ENCODE measurements at places on chromosomes 7 and 10.

DNA sequence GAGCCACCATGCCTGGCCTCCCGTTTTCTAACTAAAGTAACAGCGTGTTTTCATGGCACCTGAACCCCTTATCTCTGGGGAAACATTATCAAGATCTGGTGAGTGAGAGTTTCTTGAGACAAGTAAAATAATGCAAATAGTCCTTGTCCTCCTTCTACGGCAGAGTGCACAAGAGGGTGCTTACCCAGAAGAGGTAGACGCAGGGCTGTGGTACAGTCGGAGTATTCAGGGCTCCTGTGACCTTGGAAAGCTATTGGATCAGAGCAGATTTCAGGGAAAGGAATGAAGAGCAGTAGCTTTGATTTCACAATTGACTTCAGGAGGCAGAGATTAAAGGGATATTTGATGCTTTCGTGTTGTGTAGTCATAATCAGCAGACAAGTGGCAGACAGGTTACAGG is 269.1 kb downstream of the ZNF248 start:
- DNase-seq, result no peak

- DNase-seq, result no peak
These were observed 124.1 kb downstream of the SMURF1 start for GRCh38 chr7:99019523-99020412.

DNA sequence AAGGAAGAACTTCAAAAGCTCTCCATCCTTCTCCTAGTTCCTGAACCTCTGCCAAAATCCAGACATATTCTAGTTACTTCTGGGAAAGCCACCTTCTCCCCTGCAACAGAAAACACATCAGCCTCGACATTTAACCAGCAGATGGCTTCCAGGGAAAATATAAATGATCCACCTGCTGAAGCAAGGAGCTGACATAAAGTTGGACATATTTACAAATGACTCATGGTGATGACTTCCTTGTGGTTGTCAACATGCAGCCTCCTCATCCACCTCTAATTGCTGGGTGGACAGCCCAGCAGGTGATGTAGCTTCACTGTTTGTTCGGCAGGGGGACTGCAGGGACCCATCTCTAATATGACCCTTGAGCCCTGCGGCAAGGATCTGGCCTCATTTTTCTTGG is 266.0 kb downstream of the C7orf25 start:
- DNase-seq, result peak; percentile 35

GRCh38 chr10:17348011-17348500 is 106.3 kb downstream of the ST8SIA6 start:
- DNase-seq, result no peak

GRCh38 chr10:77410523-77410922 is 227.1 kb downstream of the KCNMA1 start:
- DNase-seq, result no peak

DNA sequence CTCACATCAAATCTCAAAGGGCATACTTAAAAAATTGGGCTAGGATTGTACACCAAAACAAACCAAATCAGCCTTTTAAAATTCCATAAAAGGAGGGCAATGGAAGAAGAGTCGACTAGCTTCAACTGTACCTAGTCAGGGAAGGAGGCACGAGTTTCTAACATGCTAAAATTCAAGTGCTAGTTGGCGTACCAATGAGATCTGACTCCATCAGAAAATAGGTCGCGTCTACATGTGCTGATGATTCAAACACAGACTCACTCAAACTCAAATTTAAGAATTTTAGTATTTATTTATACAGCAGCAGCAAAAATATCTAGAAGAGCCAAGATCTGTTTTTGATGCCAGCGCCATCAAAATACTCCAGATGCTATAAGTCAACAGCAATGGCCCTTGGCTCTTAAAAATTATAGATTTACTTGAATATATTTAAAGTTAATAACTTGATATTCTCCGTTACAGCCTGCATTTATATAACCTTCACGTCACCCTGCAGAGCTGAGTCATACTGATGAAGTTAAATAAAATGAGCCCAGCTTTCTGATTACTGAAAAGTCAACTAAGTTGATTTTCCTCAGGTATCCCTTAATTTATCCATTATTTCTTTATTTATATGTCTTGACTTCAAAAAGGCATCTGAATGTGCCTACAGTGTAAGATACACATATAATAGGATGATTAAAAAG is 302.1 kb upstream of the IMMP2L start:
- no peak for DNase-seq

- no peak for DNase-seq
These were observed 139.9 kb upstream of the ADCY1 start for GRCh38 chr7:45434167-45434784.

DNA sequence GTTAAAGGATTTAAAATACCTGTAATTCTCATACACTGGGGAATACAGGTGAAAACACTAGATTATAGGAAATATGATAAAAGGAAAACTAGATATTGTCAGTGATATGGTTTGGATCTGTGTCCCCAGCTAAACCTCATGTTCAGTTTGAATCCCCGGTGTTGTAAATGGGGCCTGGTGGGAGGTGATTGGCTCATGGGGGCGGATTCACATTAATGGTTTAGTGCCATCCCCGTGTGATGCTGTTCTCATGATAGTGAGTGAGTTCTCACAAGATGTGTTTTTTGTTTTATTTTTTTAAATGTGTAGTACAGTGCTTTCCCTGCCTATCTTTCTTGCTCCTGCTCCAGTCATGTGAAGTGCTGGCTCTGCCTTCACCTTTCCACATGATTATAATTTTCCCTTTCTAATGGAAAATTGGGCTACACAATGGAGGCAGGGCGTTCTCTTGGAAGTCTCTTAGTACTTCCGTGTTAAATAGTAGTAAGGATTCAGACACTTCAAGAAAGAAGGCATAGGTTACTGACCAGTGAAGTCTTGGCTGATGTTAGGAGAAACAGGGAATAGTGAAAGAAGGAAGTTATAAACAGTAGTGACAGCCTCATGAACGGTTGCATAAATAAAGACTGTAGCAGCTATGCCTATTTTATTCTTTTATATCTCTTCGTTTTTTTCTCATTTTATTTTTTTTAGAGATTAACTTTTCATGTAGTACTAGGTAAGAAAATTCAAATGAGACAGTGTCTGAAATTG is 386.4 kb downstream of the SUGCT start:
- no peak for DNase-seq

DNA sequence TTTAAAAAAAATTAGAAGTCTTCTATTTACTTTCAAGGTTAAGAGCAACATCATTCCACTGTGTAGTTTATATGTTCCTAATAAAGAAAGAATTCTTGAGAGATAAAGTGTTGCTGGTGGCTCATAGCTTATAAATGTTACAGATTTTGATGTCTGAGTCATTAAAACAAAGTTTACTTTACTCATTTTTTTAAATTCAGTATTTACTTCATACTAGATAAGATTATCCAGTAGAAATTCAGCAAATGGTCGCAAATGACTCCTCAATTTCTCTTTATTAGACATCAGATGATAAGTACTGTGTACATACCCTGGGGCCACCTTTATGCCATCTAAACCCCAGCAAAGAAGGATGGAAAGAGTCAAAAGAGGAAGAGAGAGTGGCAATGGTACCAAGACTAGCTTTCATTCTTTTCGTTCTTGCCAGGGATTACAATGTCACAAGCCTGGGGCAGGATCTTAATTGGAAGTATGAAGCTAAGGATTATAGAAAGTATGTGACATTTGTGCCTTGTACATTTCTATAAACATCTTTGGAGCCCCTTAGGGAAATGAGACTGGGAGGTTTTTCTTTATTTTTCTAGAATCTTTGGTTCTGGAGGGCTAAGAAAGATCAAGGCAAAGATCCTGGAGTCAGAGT is 206.1 kb downstream of the CHRM2 start:
- no peak for DNase-seq

- DNase-seq, result no peak
These were observed 23.2 kb downstream of the ELMO1 start for GRCh38 chr7:37425498-37425897.
